ENCODE measurements at places on chromosomes 16 and 17. TPM values are rescaled to one million over a fixed set of nuclear protein-coding genes. Genes with fewer than 3 reads are reported as not detected.
A peak's percentile ranks its signal among the peaks of the same experiment; 100 is the strongest.

DNA sequence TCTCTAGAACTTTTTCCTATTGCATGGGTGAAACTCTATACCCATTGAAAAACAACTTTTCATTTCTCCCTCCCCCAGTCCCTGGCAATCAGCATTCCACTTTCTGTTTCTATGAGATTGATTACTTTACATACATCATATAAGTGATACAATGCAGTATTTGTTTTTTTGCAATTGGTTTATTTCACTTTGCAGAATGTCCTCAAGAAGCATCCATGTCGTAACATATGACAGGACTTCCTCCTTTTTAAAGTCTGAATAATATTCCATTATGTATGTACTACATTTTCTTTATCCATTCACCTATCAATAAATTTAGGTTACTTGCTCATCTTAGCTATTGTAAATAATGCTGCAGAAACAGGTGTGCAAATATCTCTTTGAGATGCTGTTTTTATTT is 8.8 kb downstream of the IL21R start:
- H3K36me3 ChIP-seq, result no peaks in the 10 kb centered on the region
- no peak overlapping the region for H3K27ac ChIP-seq
- H3K4me1 ChIP-seq, result no peaks in the 10 kb centered on the region
- DNase-seq, result no peak
- no peak overlapping the region for H3K4me3 ChIP-seq
- no peaks in the 10 kb centered on the region for H3K27me3 ChIP-seq

The NXPH3 gene
- 0.78 TPM for total RNA-seq

- H3K27me3 ChIP-seq, result no peaks in the 10 kb centered on the region
- H3K36me3 ChIP-seq, result no peaks in the 10 kb centered on the region
Measured at GRCh38 chr17:43483674-43484551, at the start of gene DHX8. TSS of gene DHX8 (plus strand) at chr17:43483975. CDS start at chr17:43484038, 63 bp downstream.

GRCh38 chr17:77374170-77374936 is 233.6 kb downstream of the SEC14L1 start:
- no peaks in the 10 kb centered on the region for H3K36me3 ChIP-seq
- H3K27ac ChIP-seq, result peak overlapping the region; percentile 79
- H3K4me1 ChIP-seq, result peaks cover 88% of the 10 kb centered on the region
- H3K4me3 ChIP-seq, result peak overlapping the region; percentile 23
- peaks cover 6% of the 10 kb centered on the region for H3K27me3 ChIP-seq

The SHCBP1 gene
- not detected for total RNA-seq

DNA sequence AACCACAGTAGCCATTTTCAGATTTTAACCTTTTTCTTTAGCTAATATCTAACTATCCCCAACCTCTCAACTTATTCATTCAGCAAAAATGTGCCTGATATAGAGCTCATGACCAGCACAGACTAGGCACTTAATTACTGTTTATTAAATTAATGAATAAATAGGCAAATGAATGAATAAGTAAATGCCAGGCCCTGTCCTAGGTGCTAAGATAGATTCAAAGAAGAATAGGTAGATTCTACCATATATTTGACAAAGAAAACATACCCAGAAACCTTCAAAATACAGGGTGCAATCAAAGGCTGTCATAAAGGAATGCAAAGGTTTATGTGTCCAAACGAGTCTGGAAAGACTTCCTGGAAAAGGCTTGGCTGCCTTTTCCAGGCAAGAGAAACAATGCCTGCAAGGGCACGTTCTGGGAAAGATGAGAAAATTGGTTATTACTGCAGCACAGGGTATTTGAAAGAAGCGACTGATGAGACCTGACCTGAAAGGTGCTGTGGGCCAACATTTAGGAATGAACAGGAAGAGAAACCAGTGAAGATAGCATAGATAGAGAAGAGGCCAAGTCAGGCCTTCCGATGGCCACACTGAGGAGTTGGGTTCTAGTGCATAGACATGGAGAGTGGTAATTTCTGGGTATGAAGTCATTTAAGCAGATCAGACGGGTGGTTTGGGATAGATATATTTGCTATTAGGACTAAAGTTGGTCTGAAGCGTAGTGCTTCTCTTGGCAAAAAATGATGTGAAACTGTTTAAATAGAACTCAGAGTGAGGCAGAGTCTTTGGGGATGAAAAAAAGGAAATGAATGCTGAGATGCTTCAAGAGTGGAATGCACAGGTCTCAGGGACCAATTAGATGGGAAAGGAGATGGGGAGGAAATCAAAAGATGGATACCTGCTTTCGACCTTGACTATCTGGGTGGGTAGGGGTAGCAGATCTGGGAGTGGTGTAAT is 11.4 kb upstream of the CCL2 start:
- no peaks in the 10 kb centered on the region for H3K27me3 ChIP-seq
- no peak for DNase-seq
- no peak overlapping the region for H3K4me3 ChIP-seq
- peaks cover 33% of the 10 kb centered on the region for H3K4me1 ChIP-seq
- H3K27ac ChIP-seq, result peak overlapping the region; percentile 33
- H3K36me3 ChIP-seq, result no peaks in the 10 kb centered on the region

- no peaks in the 10 kb centered on the region for H3K27me3 ChIP-seq
- H3K4me3 ChIP-seq, result no peak overlapping the region
- H3K27ac ChIP-seq, result no peak overlapping the region
- no peaks in the 10 kb centered on the region for H3K4me1 ChIP-seq
- DNase-seq, result no peak
Measured at GRCh38 chr17:13765701-13766100, 164.0 kb upstream of the HS3ST3A1 start.

GRCh38 chr17:38749223-38750043 is 1.3 kb upstream of the PCGF2 start:
- no peaks in the 10 kb centered on the region for H3K27me3 ChIP-seq
- H3K36me3 ChIP-seq, result no peaks in the 10 kb centered on the region
- H3K4me1 ChIP-seq, result peaks cover 66% of the 10 kb centered on the region
- peak overlapping the region; percentile 89 for H3K27ac ChIP-seq

The DHRS7C gene
- not detected for total RNA-seq

The WNT9B gene
- not detected for total RNA-seq

DNA sequence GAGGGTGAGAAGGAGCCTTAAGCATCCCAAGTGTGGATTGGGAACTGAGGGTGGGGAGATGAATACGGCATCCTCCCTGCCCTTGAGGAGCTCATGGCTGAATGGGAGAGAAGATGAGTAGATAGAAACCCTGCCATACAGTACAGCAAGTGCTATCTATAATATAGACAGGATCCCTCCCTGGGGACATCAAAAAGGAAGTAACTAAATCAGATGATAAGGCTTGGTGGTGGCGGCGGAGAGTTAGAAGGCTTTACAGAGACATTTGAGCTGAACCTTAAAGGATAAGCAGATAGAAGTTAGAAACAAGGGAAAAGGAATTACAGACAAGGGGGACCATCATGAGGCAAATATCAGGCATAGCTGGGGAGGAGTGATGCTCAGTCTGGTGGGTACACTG is 67.5 kb upstream of the TMEM132E start:
- no peaks in the 10 kb centered on the region for H3K36me3 ChIP-seq
- no peaks in the 10 kb centered on the region for H3K4me1 ChIP-seq
- no peak for DNase-seq
- no peaks in the 10 kb centered on the region for H3K27me3 ChIP-seq
- H3K27ac ChIP-seq, result no peak overlapping the region

The RNF222 gene
- not detected for total RNA-seq

- peak; percentile 7 for DNase-seq
- H3K4me1 ChIP-seq, result no peaks in the 10 kb centered on the region
- no peaks in the 10 kb centered on the region for H3K36me3 ChIP-seq
- no peak overlapping the region for H3K4me3 ChIP-seq
Measured at GRCh38 chr16:78648517-78648916, 549.1 kb downstream of the WWOX start.

The GNG13 gene
- not detected for total RNA-seq

GRCh38 chr17:82989881-82990280 is 89.5 kb upstream of the METRNL start:
- no peak overlapping the region for H3K27ac ChIP-seq
- peaks cover 14% of the 10 kb centered on the region for H3K4me1 ChIP-seq
- H3K36me3 ChIP-seq, result no peaks in the 10 kb centered on the region
- H3K27me3 ChIP-seq, result no peaks in the 10 kb centered on the region
- no peak overlapping the region for H3K4me3 ChIP-seq
- DNase-seq, result no peak

- no peak overlapping the region for H3K4me3 ChIP-seq
- no peak overlapping the region for H3K27ac ChIP-seq
- no peaks in the 10 kb centered on the region for H3K36me3 ChIP-seq
- H3K27me3 ChIP-seq, result no peaks in the 10 kb centered on the region
- H3K4me1 ChIP-seq, result no peaks in the 10 kb centered on the region
Measured at GRCh38 chr17:57308543-57309186, 52.3 kb downstream of the MSI2 start.

DNA sequence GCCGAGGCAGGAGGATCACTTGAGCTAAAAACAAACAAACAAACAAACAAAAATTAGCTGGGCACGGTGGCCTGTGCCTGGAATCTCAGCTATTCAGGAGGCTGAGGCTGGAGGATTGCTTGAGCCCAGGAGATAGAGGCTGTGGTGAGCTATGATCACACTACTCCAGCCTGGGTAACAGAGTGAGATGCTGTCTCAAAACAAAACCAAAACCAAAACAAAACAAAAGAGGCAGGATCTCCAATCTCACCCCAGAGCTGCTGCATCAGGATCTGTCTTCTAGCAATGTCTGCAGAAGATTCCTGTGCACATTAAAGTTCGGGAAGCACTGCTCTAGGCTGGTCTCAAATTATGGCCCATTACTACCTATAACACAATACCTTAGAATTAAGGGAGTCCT is 43.1 kb downstream of the MAP2K6 start:
- H3K27me3 ChIP-seq, result no peaks in the 10 kb centered on the region
- no peaks in the 10 kb centered on the region for H3K36me3 ChIP-seq
- H3K4me1 ChIP-seq, result no peaks in the 10 kb centered on the region
- H3K27ac ChIP-seq, result no peak overlapping the region
- no peak overlapping the region for H3K4me3 ChIP-seq
- DNase-seq, result no peak

DNA sequence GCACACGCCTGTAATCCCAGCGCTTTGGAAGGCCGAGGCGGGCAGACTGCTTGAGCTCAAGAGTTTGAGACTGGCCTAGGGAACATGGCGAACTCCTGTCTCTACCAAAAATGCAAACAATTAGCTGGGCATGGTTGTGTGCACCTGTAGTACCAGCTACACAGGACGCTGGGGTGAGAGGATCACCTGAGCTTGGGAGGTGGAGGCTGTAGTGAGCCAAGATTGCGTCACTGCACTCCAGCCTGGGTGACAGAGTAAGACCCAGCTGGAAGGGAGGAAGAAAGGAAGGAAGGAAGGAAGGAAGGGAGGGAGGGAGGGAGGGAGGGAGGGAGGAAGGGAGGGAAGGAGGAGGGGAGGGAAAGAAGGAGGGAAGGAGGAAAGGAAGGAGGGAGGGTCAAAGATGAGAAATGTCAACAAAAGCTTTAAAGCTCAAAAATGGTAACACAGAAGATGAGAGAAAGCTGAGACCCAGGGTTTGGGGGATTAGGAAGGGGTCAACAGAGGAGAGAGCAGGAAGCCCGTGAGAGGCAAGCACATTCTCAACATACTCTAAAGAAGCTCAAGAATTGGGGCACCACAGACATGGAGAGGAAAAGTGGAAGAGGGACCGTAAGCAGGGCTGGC is 5.0 kb upstream of the KRT19 start:
- H3K4me1 ChIP-seq, result peaks cover 15% of the 10 kb centered on the region
- no peaks in the 10 kb centered on the region for H3K36me3 ChIP-seq
- DNase-seq, result no peak
- H3K27ac ChIP-seq, result no peak overlapping the region
- peaks cover under 1% of the 10 kb centered on the region for H3K27me3 ChIP-seq
- no peak overlapping the region for H3K4me3 ChIP-seq

- no peak overlapping the region for H3K4me3 ChIP-seq
- H3K4me1 ChIP-seq, result peaks cover 23% of the 10 kb centered on the region
- no peak overlapping the region for H3K27ac ChIP-seq
Measured at GRCh38 chr17:67679225-67679624, 38.5 kb upstream of the NOL11 start.

GRCh38 chr16:56357241-56357764 is 68.0 kb downstream of the AMFR start:
- DNase-seq, result peak; percentile 9
- no peaks in the 10 kb centered on the region for H3K27me3 ChIP-seq
- no peak overlapping the region for H3K4me3 ChIP-seq
- H3K27ac ChIP-seq, result peak overlapping the region; percentile 46
- H3K36me3 ChIP-seq, result peaks cover 2% of the 10 kb centered on the region

The RNF112 gene
- total RNA-seq, result 5.9 TPM

The TPSG1 gene
- total RNA-seq, result not detected

DNA sequence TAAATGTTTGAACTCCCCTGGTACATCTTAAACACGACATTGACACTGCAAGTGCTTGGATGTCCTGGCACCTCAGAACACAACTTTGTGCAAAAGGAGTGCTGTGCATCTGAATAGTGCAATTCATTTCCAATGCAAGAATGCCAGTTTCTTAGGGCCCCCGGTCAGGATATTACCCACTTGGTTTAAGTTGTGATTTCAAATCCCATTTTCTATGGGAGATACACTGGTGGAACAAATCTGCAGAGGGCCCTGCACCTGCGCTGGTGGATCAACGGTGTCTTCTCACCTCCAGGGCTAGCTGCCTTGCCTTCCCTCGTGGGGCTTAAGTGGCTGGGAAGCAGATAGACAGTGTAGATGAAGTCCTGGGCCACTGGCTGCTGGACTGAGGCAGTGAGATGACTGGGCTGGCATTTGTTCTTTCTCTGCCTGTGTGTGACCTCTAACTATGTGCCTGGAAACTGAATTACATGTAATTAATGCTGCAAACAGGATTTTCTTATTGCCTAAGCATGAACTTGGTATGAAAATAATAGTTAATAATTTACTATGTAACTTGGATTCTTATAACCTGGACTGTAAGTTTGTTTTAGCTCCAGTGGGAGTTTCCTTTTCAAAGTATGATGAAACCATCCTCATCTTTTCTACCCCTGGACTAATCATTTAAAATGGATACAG is 20.9 kb downstream of the HAPSTR1 start:
- H3K27me3 ChIP-seq, result no peaks in the 10 kb centered on the region

DNA sequence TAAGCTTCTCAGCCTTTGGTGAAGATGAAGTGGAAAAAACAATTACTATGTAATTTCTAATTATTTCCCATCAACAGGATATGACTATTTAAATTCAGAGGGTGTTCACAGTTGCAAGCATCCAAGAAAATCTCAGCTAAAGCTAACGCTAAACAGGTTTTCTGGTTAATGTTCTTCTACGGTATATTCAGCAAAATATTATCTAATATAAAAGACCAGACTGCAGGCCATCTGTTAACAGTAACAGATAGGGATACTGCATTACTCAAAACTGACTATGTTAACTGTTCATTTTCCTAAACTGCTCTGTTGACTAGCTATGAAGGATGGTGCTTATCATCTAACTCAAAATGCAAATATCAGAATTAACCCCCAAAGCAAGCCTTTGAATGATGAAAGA is 32.8 kb downstream of the GLG1 start:
- H3K4me3 ChIP-seq, result no peak overlapping the region
- H3K36me3 ChIP-seq, result no peaks in the 10 kb centered on the region
- no peaks in the 10 kb centered on the region for H3K27me3 ChIP-seq
- DNase-seq, result no peak
- H3K27ac ChIP-seq, result no peak overlapping the region
- H3K4me1 ChIP-seq, result peaks cover 56% of the 10 kb centered on the region
